ENCODE measurements at places on chromosomes 4 and X.
A peak's percentile ranks its signal among the peaks of the same experiment; 100 is the strongest.

- no peak for DNase-seq
Measured at GRCh38 chr4:86730310-86730709, 118.9 kb downstream of the SLC10A6 start.

- DNase-seq = no peak
Measured at GRCh38 chr4:117971403-117971802, 62.9 kb upstream of the NDST3 start.

DNA sequence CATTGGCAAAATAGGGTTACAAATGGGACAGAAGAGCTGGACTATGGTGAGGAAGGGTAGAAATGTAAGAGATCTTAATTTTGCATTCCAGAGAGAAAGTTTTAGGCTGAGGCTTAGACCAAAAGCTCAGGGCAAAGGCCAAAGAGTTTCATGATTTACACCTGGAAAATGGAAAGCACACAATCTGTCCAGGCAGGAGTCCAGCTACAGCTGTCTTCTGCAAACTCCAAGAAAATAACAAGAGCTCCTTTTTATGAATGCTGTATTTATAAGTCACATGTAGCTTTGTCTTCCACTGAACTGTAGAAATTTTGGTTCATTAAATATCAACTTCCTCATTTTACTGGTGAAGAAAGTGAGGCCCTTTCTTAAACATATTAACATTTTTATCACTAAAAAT is 288.0 kb upstream of the ATOH1 start:
- no peak for DNase-seq

- DNase-seq = no peak
Measured at GRCh38 chrX:80648023-80648422, 161.7 kb downstream of the BRWD3 start.

DNA sequence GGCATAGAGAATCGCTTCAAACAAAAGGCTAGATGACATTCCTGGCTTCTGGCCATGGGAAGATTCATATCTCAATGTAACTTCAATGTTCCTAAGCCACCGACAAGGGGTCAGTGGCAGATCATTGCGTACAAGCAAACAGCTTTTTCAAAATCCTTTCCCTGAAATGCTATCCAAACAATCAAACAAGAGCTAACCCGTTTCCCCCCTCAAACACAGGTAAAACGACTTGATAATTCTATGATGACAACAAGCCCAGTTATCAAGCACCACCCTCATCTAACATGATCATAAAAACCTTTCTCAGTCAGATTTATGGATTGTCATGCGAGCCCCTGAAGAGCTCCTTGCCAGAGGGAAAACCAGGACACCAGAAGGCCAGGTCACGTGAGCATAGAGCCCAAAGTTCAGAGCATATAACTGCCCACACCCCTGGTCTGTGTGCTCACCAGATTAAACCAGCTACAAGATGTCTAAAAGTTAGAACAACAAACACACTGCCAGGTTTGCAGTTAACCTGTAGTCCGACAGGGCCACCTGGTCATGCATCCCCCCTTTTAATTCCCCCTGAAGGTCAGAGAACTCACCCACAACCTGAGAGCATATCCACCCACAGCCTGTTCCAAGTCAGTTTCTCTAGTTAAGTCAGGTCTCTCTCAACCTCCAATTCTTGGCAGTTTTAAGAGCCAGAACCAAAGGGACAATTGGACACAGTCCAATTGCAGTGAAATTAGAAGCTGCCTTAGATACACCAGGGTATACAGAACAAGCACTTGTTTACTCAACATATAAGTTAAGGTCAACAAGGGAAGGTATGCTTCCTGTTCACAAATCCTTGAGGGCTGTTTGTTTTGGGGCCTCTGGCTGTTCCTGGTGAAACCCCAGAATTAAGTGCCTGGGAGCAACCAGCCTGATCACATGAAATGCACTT is 248.1 kb upstream of the PPARGC1A start:
- no peak for DNase-seq

- DNase-seq = no peak
Measured at GRCh38 chrX:136065044-136065671, 79.9 kb downstream of the SLC9A6 start.

- no peak for DNase-seq
Measured at GRCh38 chrX:44580466-44580865, 37.8 kb upstream of the FUNDC1 start.

DNA sequence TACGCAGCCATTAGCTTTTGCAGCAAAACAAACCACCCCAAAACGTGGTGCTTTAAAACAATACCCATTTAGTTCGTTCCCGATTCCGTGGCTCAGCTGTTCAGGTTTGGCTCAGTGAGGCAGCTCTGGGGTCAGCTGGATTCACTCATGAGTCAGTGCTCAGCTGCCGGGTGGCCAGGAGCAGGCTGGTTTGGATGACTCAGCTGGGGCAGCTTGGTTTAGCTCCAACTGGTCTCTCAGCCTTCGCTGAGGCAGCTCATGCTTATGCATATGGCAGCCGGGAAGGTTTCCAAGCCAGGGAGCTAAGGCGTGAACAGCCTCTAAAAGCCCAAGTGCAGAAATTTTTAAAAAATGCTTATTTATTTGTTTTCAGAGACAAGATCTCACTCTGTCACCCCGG is 13.3 kb upstream of the CD99 start:
- no peak for DNase-seq

- DNase-seq = no peak
Measured at GRCh38 chr4:24837336-24837735, 42.0 kb downstream of the SOD3 start.

DNA sequence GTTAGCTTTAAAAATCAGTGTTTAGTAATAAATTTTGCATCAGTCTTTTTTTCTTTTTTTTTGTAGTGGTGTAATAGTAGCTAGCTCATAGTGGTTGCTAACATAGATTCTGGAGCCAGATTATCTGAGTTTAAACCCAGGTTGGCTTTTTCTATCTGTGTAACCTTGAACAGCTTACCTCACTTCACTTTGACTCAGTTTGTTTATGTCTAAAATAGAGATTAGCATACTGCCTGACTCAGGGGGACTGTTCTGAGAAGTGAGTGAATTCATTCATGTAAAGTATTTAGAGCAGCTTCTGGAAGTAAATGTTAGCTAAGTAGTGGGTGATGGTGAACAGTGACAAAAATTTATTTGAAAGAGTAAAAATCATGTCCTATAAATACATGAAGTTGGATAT is 32.9 kb downstream of the CPEB2 start:
- no peak for DNase-seq

GRCh38 chr4:41142376-41143310 is 71.7 kb downstream of the APBB2 start:
- no peak for DNase-seq

GRCh38 chr4:123037804-123038203 is 115.4 kb upstream of the NUDT6 start:
- no peak for DNase-seq

- DNase-seq = no peak
Measured at GRCh38 chrX:340121-340520, 21.5 kb upstream of the GTPBP6 start.

DNA sequence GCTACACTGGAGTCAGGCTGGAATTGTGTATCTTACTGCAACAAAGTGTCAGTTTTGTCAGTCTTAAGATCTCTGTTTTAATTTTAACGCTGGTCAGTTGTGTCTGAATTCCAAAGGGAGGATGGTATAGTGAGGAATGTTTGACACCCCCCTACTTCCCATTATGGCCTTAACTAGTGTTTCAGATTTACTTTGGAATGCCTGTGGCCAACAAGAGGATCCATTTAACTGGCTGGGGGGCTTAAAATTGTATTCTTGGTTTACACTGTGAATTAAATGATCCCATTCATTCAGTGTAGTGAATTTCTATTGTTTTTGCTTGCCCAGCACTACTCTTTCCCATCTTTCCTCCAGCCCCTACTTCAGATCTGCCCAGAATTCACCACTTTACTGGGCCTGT is 75.8 kb upstream of the IQCM start:
- no peak for DNase-seq

DNA sequence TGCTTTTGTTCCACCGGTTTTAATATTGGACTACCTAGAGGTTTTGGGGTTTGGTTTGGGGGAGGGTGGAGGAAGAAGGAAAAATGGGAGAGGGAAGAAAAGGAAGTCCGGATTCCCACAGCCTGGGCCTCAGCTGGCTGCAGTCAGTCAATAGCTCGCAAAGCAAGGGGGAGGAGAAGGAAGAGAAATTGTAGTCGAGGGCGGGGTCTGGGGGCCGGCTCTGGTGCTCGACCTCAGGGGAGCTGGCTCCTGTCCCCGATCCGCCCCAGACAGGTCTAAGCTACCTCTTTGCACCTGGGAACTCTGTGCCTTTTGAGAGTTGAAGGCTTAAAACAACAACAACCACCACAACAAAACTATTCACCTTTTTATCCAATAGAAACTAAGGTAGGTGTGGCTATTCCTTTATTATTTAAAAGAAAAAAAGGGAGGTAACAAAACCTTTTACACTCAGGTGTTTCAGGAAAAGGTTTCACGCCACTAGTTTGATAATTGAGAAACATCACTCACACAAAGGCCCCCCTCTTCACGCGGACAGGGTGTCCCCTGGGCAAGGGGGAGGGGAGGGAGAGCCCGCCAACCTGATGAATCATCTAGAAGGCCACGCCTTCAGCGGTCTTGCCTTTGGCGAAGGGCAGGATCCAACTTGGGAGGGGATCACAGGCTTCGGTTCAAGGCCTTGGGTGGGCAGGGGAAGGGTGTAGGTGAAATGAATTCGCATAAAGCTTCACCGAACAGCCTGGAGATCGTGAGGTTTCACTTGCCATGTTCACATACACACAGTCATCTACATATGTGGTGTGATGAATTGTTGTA is 1.6 kb upstream of the LNX1 start:
- DNase-seq = peak; percentile 5

DNA sequence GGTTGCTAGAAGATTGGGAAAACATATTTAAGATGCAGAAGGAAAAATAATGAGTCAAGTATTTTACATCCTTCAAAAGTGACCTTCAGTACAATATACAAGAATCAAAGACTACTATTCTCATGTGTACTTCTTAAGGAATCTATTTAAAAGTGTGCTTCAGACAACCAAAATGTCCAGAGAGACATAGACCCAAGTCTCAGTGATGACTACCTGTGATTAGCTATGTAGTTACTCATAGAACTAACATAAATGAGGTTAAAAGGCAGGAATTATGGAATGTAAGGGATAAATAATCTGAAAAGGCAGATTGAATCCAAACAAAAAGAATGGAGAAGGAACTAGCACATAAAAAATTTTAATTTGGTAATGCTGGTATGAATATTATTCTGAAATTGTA is 634.7 kb upstream of the FAM241A start:
- no peak for DNase-seq

DNA sequence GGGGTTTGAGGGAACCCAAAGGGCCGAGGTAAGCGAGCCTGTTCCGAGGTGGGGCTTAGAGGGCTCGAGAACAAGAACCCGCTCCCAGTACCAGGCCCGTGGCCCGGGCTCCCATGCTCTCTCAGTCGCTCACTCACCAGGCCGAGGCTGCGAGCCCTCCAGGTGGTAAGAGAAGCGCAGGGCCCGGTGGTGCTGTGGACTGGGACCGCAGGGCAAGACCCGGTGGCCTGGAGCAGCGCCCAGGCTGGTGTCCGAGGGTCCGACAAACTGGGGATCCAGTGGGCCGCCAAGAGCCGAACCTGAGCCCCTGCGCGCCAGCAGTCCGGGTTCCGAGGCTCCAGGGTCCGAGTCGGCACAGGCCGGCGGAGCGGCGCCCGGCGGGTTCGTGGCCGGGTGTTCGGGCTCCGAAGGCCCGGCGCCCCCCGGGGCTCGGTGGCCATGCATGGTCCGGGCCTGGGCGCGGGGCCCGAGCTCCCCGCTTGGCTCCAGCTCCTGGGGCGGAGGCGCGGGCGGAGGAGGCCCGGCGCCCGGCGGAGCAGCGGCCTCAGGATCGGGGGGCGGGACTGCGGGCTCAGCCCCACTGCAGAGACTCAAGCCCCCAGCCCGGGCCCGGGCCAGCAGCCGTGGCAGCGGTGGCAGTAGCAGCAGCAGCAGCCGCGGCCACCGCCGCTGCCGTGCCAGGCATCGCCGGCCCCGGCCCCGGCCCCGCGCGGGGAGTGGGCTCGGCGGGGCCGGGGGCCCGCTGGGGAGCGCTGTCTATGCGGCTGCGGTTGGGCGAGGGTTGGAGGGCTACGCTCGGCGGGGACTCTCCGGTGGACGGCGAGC is 833 bp downstream of the FGD1 start:
- DNase-seq = no peak
